ENCODE measurements at places on chromosomes 3 and 15.

DNA sequence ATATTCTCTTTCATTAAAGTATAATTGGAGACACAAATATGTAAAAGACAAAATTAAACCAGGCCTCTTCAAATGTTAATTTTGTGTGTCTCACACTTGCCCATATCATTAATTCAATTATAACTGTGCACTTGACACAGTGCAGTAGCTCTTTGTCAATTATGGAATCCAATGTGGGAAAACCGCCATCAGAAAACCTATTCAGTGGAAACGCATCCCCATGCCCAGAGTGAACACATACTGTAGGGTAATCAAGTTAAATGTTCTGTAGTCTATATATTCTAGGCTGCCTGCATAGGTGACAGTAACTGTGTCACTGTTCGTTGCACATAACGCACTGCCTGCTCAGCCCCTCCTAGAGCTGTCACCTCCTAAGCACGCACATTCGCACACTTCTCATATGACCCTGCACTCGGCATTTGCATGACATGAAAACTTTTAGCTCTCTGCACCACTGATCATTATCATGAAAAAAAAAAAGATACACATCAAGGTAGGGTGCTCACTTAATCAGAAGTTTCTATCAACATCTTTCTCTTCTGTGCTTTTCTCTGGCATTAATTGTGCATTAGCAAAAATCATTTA, 63.2 kb downstream of the MEIS2 start:
- DNase-seq = no peak

DNA sequence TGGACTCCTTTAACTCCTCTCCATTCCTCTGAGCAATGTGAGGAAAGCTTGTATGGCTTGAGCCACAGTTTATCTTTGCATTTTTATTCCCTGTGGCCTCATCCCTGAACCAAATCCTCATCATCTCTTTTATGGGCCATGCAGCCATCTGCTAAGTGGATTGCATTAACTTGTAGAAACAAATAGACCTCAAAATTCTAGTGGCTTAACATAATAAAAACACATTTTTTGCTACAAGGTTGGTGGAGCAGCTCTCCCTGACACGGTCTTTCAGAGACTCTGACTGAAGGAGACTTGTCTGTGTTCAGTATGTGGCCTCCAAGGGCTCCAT, 135.3 kb downstream of the RPL22L1 start:
- no peak for DNase-seq

- no peak for DNase-seq
Observed at GRCh38 chr3:129123314-129124060, 1.9 kb upstream of the RAB43 start.

DNA sequence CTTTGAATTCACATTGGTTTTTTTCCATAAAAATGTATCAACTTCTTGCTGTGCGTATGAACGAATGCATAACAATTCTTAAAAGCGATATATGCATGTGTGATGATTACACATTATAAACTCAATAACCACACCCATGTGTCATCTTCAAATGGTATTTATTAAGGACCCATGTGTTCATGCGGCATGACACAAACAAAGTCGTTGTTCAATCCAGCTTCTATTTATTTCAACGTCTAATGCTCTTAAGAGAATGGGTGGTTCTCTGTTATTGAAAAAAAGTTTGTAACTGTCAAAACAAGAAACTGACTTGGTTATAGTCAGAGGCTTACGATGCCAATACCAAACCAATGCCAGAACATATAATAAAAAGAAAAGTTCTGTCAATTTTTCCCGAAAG, 195.9 kb downstream of the FOXP1 start:
- DNase-seq = no peak

DNA sequence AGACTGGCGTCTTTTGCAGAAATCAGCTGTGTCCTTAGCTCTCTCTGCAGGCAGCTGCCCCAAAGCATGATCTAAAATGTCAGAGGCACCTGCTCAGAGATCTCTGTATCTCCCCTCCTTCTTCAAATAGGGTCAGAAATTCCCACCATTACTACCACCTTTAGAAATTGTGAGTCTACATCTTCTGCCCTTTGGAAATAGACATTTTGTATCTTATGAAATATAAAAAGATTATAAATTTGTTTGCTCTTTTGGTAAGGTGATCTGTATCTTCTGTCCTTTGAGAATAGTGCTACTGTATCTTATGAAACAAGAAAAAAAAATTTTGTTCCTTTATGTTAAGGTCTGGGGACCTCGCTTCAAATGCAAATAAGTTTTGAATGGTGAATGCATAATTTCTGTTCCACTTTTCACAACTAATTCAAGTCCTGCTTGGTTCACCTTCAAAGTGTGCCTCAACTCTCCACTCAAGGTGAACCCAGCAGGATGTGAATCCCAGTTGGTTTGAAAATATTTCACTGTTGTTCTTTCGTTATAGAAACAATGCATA, 28.3 kb upstream of the GPD1L start:
- DNase-seq = no peak

- DNase-seq = no peak
Observed at GRCh38 chr15:31458596-31459399, 132.2 kb downstream of the KLF13 start.

DNA sequence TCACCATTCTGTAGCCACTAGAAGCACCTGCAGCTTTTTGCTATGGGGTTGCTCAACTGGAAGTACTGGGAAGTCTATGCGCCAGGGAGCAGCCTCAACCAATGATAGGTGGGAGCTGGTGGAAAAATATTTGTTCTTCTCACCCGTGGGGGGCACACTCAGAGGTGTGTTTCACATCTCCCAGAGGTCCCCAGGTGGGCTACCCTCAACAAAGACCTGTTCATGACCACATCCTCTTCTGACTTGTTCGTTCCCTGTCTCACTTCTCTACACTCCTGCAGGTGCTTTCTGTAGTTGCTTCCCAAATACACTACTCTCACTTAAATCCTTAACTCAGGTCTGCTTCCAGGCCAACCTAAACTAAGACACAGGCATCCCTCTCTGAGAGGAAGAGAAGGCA, 3.6 kb downstream of the CAMP start:
- no peak for DNase-seq

GRCh38 chr15:68725736-68726135, 95.0 kb downstream of the ANP32A start:
- DNase-seq = no peak
